ENCODE measurements at places on chromosomes 4 and X. TPM values are rescaled to one million over a fixed set of nuclear protein-coding genes. Genes with fewer than 3 reads are reported as not detected.

GRCh38 chrX:9180623-9181022, 146.7 kb upstream of the FAM9B start:
- DNase-seq, result peak; percentile 10

DNA sequence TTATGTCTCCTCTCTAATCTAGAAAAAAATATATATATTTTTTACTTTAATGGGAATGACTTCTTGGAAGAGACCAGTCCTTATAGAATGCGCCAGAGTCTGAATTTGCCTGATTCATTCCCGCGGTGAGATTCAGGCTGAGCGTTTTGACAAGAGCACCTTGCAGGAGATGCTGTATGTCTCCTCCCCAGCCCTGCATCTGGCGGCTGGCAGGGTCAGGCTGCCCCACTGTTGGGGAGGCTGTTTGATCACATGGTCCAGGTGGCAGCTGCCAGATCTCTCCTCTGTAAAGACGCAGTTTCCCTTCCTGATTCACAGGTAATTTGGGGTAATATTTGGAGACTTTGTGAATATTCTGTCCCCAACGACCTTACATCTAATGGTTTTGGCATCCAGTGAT, 9.7 kb downstream of the PDZD4 start:
- DNase-seq, result no peak

GRCh38 chrX:118637997-118638396, 89.4 kb upstream of the IL13RA1 start:
- peak; percentile 46 for DNase-seq

DNA sequence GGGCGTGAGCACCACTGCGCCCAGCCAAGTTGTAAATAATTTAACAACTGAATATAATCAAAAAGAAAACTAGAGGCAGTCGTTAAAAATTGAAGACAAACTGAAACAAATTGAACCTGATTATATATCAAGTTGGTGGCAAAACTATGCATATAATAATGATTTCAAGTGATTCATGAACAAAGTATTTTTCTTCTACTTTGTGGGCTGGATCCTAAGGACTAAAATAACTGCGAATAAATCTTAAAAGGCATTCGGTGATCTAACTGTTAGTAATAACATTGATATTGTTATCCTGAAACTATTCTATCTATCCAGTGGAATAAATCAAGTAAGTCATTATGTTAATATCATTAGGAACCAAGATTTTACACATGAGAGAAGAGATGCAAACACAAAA, 21.2 kb upstream of the USP9X start:
- DNase-seq, result no peak

- DNase-seq, result no peak
These were observed 265.4 kb downstream of the COL25A1 start for GRCh38 chr4:109037026-109037425.

DNA sequence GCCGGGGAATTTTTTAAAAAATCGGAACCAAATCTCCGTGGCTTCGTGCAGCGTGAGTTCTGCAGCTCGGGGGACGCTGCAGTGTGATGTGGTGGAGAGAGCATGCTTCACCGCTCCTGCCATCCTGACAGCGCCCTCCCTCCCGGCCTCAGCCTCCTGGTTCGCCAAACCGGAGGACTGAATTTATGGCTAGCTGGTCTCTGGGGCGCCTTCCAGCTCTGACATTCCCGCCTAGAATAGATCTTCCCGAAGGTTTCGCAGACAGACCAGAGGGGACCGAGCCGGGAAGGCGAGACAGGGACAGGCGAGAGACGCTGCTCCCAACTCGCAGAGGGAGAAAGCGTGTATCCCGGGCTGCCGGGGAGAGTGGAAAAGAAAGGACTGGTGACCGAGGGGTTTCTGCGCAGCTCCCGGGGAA, 25.9 kb downstream of the HOPX start:
- no peak for DNase-seq

DNA sequence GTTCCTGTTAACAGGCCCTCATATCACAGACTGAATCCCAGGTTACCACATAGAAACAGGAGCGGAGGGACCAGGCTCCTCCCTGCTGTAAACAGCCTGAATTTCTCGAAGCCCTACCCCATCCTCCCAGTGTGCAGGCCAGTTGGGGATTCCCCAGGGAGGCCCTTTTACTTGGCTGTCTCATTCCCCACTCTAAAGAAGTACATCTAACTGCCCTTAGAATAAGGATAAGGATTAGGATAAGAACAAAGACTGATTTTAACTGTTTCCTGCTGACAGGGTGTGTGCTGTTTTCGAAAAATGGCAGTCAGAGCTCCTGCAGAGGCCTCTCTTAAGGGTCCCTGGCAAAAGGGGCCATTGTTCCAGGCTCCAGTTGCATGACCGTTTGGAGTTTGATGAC, 133.7 kb downstream of the PAPSS1 start:
- DNase-seq, result no peak

- no peak for DNase-seq
These were observed 110.0 kb upstream of the PPARGC1A start for GRCh38 chr4:23999714-24000469.

- DNase-seq, result no peak
These were observed 100.2 kb downstream of the EGF start for GRCh38 chr4:110012917-110013316.

- no peak for DNase-seq
These were observed 203.2 kb upstream of the MBNL3 start for GRCh38 chrX:132692066-132692465.

DNA sequence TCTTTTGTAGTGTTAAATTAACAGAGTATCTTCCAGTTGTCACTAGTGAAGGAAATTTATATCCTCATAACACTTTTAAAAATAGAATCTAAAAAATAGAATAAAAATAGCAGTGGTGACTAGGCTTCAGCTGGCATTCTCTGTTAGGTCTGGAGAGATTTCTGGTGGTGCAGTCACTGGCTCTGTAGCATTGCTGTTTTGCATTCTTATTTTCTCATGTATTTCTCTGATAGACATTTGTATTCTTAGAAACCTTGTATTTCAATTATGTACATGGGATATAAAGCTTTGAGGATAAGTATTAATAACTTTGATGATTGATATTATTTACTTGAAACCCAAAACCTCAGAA, 87.6 kb downstream of the TMEM131L start:
- no peak for DNase-seq

- DNase-seq, result peak; percentile 62
These were observed at the start of gene LIN54 for GRCh38 chr4:83010522-83011318. TSS of gene LIN54 (minus strand) at chr4:83010823. CDS start at chr4:82984844, 25,979 bp downstream.

DNA sequence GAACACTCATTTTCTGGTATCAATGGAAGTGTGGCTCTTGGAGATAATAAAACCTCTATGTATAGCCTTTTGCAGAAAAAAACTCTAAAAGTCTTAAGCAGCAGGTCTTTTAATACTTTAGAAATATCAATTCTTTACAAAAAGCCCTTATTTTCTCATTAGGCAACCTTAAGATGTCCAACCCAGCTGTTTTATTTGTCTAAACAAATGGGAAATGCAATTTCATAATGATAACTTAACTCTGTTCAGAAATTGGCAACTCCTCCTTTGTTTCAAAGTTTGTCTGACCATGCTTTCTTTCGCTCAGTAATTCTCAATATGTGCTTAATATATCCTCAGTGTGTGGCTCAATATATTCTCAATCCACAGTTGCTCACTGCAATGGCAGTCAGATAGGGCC, 196.5 kb upstream of the VEGFC start:
- DNase-seq, result no peak

GRCh38 chr4:162408309-162408708, 244.5 kb upstream of the FSTL5 start:
- no peak for DNase-seq

GRCh38 chr4:6909970-6910339, 329 bp downstream of the TBC1D14 start:
- peak; percentile 28 for DNase-seq

- DNase-seq, result peak; percentile 55
These were observed 36.9 kb downstream of the STARD8 start for GRCh38 chrX:68684291-68684918.

DNA sequence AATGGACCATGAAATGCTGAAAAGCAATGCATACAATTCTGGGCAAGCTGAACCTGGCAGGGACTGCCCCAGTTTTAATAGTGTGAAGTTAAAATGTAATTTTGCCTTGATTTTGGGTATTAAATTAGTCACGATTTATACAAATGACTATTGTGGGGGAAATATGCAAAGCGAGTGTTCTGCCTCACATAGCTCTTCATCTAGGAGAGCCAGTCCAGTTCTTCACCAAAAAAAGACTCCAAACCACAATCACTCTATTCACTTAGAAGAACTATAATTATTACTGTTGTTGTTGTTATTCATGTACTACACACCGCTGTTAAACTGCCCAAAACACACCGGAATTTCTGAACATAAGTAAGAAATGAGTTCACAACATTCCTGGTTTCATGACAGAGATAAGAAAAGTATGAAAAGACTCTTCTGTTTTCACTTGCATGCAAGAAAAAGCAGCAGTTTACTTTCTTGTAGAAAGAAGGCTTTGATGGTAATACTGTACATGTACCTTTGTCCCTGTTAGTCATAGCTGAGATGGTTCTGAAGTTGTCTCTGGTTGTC, 101.9 kb downstream of the QRFPR start:
- DNase-seq, result no peak

NUDT10 gene
- total RNA-seq, result not detected

TBC1D19 gene
- 2.0 TPM for total RNA-seq

BGN gene
- 14.0 TPM for total RNA-seq

CCDC110 gene
- not detected for total RNA-seq

DLG3 gene
- 40.8 TPM for total RNA-seq

NLRP2B gene
- not detected for total RNA-seq

JAKMIP1 gene
- not detected for total RNA-seq

DCAF8L2 gene
- total RNA-seq, result not detected

RTL3 gene
- not detected for total RNA-seq

CC2D2A gene
- 2.9 TPM for total RNA-seq

RIPPLY1 gene
- total RNA-seq, result 0.28 TPM

USP27X gene
- 1.1 TPM for total RNA-seq

FAM9C gene
- total RNA-seq, result not detected
